BJ (cell line): ENCODE measurements at places on chromosomes 13 and 19.
A peak's percentile ranks its signal among the peaks of the same experiment; 100 is the strongest.

GRCh38 chr13:111117961-111118360 lies 2.9 kb downstream of the ARHGEF7 start:
- no peak for DNase-seq

DNA sequence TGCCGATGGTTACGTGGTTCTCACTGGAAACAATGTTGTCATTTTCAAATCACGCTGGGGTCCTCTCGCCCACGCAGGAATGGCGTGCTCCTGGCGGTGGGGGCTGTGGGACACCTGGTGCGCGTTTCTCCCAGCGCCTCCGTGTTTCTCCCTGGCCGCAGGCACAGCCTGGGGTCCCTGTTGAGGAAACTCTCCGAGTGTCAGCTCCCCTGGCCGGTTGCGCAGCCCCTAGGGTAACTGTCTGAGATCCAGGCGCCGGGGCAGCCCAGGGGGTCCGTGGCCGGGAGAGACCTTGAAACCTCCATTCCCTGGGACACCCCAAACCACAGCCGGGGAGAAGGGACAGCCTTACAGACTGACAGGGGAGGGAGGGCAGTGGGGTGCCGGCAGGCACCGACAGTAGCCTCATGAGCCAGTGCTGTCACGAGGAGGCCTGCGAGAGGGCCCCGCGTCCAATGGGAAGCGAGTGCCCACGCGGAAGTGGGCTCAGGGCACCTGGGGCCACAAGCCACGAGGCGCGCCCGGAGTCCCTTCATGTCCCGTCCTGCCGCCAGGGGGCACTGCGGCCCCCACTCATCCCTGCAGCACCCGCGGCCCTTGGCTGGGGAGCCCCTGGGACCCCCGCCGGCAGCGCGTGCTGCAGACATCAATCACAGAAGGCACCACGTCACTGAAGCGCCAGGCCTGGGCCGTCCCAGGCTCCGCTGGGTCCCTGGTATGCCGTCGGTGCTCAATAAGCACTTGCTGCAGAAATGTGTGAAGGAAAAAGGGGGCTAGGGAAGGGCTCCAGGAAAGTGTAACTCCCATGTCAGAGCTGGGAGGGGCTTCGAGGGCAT lies 9.5 kb downstream of the ADAMTSL5 start:
- no peak for DNase-seq

GRCh38 chr13:45196622-45197021 lies 4.2 kb downstream of the KCTD4 start:
- no peak for DNase-seq

DNA sequence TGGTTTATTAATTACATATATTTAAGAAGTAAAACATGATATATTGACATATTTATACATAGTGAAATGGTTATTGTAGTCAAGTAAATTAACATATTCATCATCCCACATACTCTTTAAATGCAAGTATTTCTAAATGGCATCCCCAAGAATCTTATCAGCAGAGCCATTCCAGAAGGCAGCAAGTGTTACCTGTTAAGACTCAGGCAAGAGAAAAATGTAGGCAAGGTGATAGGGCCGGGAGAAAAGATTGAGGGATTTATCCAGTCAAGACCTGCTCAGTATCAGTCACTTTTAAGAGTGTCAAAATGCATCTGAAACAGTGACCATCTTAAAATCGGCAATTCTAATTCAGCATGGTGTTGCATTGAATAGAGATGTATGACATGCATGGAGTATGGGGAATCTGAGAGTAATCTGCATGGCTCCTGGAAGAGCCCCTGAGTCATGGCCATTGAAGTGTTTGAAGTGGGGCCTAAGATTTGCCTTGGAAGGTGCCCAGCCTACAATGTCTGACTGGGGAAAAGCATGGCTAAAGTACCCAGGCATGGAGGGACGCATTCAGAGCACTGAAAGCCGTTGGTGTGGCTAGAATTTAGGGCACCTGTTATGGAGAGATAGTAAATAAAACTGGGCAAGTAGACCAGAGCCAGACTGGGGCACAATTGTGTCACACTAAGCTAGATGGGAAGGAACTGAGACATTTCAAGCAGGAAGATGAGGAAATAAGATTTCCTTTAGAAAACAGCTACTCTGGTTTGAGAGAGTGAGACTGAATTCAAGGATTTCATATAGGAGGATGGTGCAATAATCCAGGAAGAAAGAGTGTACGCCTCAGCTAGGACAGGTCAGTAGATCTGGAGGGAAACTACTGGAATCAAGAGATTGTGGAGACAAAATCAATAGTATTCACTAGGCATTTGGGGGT lies 25.0 kb upstream of the C1QTNF9B start:
- no peak for DNase-seq

DNA sequence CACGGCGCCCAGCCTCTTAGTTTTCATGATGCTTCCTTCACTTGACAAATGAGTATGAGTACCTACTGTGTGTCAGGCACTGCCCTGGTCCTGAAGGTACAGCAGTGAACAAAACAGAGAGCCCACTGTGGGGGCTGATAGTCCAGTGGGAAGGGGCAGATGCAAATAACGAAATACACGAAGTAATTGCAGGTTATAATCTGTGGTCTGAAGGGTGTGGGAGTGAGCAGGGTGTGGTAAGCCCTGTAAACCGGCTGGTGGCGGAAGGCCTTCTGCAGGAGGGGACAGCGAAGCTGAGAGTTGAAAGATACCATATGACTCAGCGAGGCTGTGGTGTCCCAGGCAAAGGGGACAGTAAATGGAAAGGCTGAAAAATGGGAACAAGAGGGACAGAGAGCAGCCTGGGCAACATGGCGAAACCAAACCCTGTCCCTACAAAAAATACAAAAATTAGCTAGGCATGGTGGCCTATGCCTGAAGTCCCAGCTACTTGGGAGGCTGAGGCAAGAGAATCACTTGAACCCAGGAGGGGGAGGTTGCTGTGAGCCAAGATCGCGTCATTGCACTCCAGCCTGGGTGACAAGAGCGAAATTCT lies 60.5 kb downstream of the MAP4K1 start:
- DNase-seq, result no peak

- no peak for DNase-seq
Observed at GRCh38 chr13:40315416-40316064, 350.9 kb downstream of the FOXO1 start.

GRCh38 chr19:33647146-33647545 lies 25.4 kb downstream of the CHST8 start:
- DNase-seq, result no peak

GRCh38 chr19:28971513-28971912 lies 241.4 kb downstream of the UQCRFS1 start:
- DNase-seq, result no peak

- DNase-seq, result no peak
Observed at GRCh38 chr13:26664876-26665275, 95.7 kb downstream of the GPR12 start.

DNA sequence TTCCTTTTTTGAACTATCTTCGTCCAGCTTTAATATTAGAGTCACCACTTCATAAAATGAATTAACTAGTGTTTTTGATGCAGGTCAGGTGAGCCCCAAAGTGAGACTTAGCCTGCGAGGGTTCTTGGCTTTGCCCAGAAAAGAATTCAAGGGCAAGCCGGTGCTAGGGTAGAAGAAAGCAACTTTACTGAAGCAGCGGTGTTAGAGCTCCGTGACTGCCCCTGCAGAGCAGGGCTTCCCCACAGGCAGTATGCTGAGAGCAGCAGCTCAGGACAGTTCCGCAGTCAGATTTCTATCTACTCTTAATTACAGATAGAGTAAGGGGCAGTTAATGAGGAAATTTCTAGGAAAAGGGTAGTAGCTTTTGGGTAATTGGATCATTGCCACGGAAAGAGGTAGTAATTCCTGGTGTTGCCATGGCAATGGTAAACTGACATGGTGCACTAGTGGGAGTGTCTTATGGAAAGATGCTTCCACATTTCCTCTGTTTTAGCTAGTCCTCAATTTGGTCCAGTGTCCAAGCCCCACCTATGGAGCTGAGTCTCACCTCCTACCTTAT lies 432.2 kb upstream of the ZNF507 start:
- DNase-seq, result no peak

GRCh38 chr19:15453091-15453578 lies 3.4 kb upstream of the WIZ start:
- DNase-seq, result no peak

DNA sequence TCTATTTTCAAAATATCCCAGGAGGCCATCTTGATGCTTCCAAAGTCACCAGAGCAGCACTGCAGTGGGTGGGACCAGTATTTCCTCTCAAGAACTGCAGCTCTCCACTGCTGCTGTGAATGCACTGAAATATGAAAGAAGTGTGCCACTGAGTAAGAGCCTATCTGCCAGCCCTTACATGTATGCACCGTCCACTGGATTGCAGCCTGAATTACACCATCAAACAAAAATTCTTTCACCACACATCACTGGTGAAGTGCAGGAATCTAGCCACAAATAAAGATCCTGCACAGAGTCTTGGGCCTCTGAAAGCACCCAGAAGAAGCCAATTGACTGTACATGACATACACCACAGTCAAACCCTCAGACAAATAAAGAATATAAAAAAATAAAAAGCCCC lies 249.0 kb downstream of the LHFPL6 start:
- no peak for DNase-seq

GRCh38 chr13:99055281-99055680 lies 77.4 kb upstream of the DOCK9 start:
- DNase-seq, result no peak

DNA sequence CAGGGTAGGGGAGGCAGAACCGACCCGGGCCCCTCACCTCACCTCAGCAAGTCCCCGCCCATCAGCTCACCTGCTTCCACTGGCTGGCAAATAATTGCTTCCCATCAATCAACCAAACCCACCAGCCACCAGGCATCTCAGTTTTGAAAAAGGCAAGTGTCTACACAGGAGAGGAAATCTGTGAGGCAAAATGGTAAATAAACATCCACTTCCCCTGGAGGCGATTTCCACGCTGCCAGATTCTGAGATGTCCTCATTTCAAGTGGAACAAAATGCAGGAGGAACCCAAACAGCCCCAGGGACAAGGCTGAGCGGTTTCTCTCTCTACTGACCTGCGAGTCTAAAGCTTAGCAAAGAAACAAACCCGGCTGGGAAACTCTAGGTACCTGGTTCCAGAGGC lies 117.5 kb downstream of the CRYL1 start:
- DNase-seq, result no peak

DNA sequence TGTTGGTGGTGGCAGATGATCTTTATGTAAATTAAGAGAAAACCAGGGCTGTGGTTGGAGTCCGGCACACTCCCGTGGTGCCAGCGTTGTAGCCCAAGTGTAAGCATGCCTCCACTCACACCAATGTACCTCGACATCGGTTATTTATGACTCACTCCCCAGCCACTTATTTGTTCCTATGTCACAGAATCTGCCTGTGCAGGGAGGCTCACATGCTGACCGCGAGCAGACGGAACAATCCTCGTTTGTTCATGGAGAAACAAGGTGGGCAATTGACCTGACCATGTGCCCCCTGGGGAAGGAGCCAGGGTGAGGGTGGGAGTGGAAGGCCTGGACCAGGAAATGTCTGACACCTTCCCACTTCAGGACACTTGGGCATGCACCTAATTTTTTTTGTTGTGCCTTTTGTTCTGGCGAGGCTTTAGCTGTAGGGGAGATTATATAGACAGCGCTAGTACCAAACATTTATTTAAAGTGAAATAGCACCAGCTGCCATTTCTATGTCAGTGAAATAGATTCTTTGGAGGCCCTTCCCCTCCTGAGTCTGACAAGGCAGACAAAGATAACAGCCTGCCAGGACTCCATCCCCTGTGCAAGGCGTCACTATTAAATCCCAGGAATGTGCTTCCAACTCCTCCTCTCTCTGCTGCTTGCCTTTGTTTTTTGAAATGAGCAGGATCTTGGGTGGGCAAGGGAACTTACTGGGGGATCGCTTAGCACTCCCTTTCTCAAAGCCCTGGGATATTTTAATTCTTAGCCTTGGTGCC lies 394.2 kb downstream of the FGF9 start:
- DNase-seq, result no peak

DNA sequence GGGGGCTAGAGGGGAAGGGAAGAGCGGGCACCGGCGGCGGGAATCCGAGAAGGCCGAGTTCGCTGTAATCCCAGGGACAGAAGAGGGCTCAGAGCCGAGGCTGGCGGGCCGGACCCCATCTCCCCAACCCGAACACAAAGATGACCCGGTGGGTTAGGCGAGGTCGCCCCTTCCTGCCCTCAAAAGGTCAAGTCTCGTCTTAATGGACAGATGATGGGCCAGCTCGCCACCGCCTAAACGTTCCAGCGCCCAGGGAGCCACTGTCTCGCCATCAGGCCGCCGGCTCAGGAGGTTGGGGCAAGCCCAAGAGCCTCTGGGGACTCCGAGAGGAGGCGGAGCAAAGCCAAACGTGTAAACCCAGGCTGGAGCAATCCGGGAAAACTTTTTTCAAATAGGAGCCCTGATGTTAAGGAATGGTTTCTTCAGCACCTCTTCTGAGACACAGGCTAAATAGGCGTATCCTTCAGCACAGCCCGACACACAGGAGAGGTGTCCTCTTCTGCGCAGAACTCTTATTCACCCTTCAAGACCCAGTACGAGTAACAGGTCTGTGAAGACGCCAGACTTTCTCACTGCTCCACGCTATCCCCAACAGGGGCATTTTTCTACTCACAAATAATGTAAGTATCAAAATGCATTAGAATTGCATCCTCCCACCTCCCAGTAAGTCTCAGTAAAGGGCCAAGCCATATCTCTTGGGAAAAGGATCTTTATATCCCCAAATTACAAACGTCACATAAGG lies 6.3 kb upstream of the POU4F1 start:
- no peak for DNase-seq

DNA sequence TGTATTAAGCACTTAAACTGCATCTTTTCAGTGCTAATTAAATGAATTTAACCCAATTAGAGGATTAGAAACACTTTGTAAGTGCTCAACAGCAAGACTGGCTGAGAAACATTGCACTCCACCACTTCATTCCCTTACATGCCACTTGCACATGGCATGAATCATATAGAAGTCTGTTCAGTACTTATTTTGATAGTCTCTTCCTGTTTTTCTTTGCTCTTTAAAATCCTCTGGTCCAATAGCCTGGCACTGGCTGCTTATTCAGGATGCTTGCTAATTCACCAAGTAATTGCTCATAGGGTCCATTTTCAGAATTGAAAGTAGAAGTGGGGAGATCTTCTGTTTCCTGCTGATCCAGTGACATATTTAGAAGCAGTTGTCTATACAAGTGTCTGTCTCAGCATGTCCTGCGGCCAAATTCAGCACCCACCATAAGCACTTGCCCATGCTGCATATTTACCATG lies 900.1 kb downstream of the PCDH9 start:
- no peak for DNase-seq

GRCh38 chr19:52048555-52049501 lies at the start of gene ZNF432:
Gene ZNF432 (minus strand): TSS chr19:52048838. CDS start chr19:52046868, 1,970 bp downstream.
- DNase-seq, result peak; percentile 52

DNA sequence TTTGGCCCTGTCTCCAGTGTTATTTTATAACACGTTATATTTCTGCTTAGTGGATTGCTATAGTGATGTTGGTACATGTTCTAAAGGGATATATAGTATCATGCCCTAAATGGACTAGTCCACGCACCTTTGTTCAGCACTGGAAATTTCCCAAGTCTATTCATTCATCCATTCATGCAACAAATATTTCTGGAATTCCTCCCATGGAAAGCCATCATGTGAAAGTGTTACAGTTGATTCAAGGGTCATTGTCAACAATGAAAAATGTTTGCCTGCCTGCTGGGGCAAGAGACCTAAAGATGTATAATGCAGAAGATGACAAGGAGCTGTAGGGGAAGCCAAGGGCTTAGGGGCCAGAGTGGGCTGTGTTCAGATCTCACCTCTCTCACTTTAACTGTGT lies 10.8 kb upstream of the HSPH1 start:
- DNase-seq, result no peak

- DNase-seq, result no peak
Observed at GRCh38 chr19:28103921-28104320, 1109.0 kb downstream of the UQCRFS1 start.
